ENCODE measurements at places on chromosomes 16 and 17. TPM values are rescaled to one million over a fixed set of nuclear protein-coding genes. Genes with fewer than 3 reads are reported as not detected.

- no peak for DNase-seq
Observed at GRCh38 chr17:78307887-78308638, 51.8 kb downstream of the SOCS3 start.

GRCh38 chr16:69511651-69512050, 54.1 kb upstream of the NFAT5 start:
- DNase-seq = no peak

DNA sequence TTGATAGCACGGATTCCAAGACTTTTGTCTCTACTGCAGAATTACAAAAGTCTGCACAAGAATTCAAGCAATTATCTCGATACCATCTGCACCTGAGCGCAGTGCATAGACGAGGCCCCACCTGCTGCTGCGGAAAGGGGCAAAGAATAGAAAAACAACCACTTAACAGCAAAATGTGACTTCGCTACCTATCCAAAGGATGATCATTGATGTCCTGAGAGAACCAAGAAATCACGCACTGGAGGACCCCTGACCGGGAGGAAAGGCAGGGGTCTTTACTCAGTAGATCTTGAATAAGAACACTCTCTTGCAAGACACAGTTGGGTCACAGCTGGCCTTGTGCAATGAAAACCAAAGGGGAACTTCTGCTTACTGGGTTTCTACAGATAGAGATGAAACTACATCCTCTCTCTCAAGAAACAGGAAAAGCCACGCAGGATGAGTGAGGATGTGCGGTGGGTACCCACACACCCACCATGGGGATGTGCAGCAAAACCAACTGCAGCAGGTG, 147.4 kb upstream of the RPH3AL start:
- DNase-seq = no peak

GRCh38 chr16:87431926-87432325, 39.8 kb downstream of the MAP1LC3B start:
- DNase-seq = peak; percentile 89

GRCh38 chr17:50169121-50169764, 3.4 kb downstream of the SGCA start:
- DNase-seq = peak; percentile 64

DNA sequence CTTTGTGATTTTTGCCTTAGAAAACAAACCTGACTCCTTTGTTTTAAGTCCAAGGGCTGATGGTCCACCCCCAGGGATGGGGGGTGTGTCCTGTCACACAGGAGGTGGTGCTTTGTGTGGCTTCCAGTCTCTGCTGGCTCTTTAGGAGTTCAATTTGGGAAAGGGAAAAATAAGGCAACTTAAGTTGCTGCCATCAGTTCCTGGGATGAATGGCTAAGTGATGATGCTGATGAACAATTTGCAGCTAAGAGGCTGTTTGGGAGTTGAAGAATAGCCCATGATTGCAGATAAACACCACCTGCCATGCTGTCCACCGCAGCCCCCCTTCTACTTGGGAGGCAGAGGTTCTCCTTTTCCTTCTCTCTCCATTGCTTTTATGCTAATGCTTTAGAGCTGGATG, 40.2 kb downstream of the ARL4D start:
- no peak for DNase-seq

DNA sequence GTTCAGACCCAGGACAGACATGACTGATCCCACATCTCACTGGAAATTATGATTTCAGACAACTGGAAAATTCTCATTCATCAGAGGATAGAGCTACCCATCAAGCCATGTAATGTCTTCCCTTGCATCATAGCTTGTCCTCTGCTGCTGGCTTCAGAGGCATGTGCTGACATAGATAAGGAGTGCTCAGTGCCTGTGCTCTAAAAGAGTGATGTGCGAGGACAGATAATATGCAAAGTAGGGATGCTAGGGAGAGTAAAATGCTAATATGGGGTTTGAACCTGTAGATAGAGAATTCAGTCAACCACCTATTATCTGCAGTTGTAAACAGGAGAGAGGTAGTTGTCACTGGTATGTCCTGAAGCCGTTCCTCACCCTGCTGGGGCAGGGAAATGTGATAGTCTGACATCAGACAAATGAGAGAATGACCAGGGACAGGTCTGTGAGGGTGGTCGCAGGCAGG, 349.7 kb upstream of the CCL2 start:
- no peak for DNase-seq

DNA sequence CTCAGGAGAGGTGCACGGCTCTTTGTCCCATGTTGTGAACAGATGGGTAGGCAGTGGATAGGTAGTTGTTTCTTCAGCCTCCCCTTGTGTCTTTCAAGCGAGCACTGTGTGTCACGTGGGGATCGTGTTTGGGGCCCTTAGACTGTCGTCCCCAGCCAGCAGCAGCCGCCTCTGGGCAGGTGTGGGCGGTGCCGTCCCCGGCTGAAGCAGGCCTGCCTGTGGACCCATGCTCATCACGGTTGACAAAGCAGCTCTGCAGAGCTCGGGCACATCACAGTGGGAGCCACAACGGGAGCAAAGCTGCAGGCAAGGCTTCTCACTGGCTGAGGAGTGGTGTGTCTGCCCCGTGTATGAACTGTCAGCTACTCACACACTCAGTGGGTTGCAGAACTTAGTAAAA, 4.7 kb upstream of the RPL13 start:
- no peak for DNase-seq

GRCh38 chr17:78485290-78486168, 91.7 kb downstream of the DNAH17 start:
- no peak for DNase-seq

- DNase-seq = peak; percentile 70
Observed at GRCh38 chr16:65121870-65122723, at the start of gene CDH11. TSS of gene CDH11 (minus strand) at chr16:65122063. CDS start at chr16:65004869, 117,194 bp downstream.

DNA sequence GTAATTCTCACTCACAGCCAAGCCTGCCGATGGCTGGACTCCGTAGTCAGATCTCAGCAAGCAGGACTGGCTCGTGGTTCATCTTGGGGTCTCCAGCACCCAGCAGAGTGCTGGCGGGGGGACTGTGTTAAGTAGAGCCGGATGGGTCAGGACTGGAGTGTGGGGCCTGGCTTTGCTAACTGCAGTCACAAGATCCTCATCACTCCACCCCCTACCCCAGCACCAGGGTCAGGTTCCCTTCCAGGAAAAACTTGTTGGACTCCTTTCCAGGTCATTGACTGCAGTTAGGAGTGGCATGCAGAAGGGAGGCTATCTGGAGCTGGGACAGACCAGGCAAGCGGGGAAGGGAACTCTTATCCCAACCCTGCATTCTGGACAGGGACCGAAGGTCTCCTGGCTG, 6.0 kb downstream of the CIITA start:
- no peak for DNase-seq

GRCh38 chr16:55116165-55116920, 185.7 kb downstream of the IRX5 start:
- DNase-seq = peak; percentile 14

DNA sequence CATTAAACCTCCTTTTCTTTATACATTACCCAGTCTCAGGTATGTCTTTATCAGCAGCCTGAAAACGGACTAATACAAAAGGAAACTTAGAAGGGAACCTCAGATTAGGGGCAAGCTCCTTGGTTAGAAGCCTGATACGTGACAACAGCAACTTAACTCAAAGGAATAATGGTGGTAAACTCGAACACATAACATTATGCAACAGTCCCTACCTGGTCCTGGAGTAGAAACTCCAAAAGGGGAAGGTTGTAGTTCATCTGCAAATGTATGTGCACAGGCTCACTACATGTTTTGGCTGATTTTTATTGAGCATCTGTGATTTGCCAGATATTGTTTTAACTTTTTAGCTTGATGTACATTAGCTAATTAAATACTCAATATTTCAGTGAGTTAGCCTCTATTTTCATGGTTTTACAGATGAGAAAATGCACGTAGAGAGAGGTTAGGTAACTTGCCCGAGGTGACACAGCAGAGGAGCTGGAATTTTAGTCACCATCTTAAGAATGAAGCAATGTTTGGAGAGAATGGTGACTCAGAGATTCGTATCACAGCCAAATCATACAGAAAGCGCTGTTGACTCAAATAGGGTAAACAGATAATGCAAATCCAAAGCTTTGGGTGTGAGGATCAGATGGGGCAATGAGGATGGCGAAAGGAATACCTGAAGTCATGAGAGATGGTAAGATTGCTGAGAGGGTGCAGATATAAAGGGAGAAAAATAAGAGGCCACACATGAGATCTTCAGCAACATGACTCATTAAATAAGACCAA, 194.9 kb upstream of the RBFOX1 start:
- DNase-seq = peak; percentile 38

DNA sequence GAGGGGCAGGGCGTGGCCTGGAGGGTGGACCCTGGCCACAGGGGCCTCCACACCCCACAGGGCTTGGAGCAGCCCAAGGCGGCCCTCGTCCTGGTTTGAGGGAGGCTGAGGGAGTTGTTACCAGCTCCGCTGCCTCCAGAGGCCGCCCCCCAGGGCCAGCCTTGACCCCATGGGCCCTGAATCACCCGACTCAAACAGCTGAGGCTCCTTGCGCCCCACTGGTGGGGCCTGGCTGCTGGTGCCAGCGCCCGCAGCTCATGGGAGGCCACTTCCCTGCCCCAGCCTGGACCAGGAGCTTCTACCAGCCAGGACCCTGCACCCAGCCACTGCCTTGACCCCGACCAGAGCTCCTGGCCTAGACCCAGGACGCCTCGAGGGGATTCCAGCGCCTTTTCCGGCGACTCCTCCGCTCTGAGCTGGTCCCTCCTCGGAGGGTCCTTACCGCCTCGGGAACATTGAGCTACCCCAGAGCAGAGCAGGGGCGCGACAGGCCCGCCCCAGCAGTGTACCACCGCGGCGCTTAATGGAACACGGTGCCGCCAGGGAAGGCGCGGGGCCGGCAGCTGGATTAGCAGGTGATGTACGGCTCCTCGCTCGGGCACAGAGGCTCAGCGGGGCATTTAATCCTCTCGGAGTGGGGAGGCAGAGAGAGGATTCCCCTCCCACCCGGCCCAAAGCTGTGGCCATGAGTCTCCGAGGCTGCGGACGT, 37.2 kb downstream of the GSE1 start:
- DNase-seq = no peak

DNA sequence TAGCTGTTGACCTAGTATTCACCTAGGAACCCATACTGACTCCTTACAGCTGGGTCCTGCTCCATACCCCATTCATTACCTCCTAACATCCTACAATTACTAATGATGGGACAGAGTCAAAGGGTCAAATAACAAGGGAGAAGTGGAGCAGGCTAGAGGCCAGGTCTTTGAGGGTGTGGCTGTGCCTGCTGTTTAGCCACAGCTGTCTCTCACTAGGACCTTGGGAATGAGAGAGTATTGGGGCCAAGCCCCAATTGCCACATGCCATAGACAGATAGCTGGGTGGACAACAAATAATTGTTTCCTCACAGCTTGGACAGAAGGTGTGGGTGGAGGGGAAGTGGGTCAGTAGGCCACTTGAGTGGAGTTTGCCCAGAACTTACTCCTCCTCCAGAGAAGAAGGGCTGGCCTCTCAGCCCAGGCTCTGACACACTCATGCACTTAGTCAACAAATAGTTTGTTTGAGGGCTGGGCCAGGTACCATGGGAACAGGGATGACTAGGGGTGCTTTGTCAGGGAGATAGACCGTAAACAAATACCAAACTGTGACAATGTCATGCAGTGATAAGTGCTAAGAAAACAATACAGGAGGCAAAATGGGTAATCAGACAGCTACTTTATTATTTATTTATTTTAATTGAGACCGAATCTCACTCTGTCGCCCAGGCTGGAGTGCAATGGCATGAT, 10.2 kb upstream of the CENPT start:
- peak; percentile 88 for DNase-seq

DNA sequence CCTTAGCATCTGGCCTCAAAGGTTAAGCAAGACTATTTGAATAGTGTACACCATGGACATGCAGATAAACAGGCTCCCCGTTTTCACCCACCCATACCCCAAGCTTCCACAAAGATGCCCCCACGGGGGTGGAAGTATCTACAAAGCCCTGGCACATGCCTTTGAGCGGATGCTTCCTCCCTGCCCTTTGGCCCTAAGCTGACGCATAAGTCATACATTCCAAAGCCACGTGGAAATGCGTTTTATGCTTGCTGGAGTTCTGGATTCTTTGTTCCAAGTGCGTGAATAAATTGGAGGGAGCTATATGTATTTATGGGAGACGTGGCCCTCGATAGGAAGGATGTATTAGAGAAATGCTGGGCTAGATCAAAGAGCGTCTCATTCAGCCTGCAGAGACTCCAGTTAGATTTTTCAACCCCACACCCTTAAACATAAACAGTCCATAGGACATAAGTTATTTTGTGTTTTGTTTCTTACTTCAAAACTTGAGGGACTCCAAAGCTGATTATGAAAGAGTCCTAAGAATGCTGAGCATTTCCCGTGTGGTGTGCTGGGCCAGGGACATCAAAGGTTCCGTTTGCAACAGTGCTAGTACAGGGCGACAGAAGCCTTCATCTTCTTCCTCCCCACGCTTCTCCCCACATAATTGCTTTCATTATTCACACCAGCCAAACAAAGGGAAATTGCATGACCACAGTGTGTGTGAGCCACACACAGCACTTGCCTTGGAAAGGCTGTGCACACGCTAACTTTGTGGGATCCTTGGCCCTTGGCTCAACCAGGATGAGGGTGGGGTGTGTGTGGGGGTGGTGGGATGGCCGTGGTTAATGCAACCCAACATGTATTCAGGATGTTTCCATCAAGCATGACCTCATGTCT, 73.6 kb downstream of the WIPI1 start:
- no peak for DNase-seq

- no peak for DNase-seq
Observed at GRCh38 chr16:3029491-3030221, 5.8 kb downstream of the THOC6 start.

- no peak for DNase-seq
Observed at GRCh38 chr17:59745040-59745439, 37.6 kb downstream of the VMP1 start.

DNA sequence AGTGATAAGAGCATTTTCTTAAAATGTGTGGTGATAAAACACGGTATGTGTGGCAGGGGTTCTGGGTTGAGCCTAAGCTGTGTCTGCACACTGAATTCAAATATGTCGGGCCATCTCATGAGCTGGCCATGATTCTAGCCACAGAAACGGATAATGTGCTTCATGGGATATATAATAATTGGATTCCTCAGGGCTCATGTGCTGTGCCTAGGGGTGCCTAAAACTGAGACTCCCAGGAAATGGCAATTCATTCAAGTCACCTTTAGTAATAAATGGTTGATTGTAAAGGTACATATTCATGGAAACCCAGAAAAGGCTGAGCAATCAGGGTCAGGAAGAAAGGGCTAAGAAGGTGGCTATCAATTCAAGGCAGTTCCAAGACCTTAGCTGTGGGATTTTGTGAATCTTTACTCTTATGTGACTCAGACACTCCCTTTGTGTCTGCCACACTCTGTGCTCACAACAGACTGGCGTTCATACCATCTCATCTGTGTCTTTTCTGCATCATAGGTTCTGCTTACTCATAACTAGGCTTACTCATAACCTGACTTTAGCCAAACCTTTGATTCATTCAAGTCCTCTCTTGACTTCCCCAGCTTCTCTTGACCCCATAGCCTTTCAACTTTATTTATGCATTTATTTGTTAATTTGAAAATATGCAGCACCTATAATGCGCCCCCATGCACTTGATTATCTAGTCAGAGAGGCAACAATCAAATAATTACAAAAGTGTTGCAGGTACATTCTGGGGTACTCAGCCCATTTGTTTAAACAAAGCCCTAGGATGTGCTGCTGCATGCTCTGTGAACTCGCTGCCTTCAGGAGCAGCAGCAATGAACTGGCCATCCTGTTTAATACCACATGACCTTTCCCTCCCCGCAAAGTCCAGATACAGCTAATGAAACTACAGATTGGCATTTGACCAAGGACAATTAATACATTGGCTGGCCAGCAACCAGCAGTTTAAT, 28.4 kb upstream of the MED13 start:
- DNase-seq = peak; percentile 89

The ZFHX3 gene
- 8.9 TPM for total RNA-seq

The ZNF469 gene
- under 0.01 TPM for total RNA-seq

The ADAD2 gene
- total RNA-seq = not detected

The CDRT15 gene
- total RNA-seq = not detected

The SMPD3 gene
- 0.10 TPM for total RNA-seq

The STUB1 gene
- total RNA-seq = 138 TPM

The HBA1 gene
- not detected for total RNA-seq

The KRTAP3-1 gene
- total RNA-seq = not detected
